NCI-H446 treated with DMSO at 0.1 percent for 48 hours (cell line): ENCODE measurements at places on chromosomes 7 and 10.

- no peak for DNase-seq
Measured at GRCh38 chr7:136956232-136956631, 87.8 kb downstream of the CHRM2 start.

- DNase-seq: no peak
Measured at GRCh38 chr7:134188311-134188710, 61.2 kb downstream of the LRGUK start.

- no peak for DNase-seq
Measured at GRCh38 chr7:112529521-112529920, 48.7 kb downstream of the LSMEM1 start.

GRCh38 chr7:22781230-22781711, 41.4 kb downstream of the TOMM7 start:
- peak; percentile 37 for DNase-seq

DNA sequence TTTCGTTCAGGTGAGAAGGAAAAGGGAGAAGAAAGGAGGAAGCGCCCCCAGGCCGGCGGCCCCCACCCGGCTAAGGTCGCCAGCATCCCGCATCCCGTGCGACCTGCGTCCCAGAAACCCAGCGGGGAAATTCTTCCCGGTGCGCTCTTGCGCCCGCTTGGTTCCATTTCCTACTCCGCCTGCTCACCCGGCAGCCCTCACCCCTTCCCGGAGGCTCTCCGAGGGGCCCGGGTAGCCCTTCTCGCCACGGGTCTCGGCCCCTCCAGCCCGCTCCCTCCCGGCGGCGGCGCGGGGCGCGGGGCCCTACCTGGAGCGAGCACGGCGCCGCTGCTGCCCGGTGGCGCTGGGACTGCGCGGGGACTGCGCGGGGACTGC, at the start of gene PRKCQ:
Gene PRKCQ, minus strand, starts transcription at position 373 of the 375 bp plus-strand sequence. CDS start 65,141 bp downstream, outside the sequence.
- no peak for DNase-seq

DNA sequence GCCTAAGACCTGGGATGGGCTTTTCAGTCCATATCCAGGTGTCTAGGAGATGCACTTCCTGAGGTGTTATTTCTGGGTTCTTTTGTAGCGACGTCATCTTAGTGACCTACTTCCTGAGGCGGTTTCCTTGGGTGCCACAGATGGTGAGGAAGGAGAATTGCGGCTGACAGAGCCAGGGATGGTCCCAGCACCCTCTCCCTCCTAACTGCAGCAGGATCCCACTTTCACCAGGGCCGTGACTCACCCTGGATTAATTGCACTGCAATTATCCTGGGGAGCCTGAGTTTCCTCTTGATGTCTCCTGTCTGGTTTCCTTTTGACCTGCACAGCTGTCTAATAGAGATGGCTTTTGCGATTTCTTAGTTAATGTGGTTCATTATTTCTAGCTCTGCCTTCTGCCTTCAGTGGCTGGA, 271.7 kb downstream of the TCF7L2 start:
- no peak for DNase-seq

GRCh38 chr7:3309140-3309539, 8.1 kb downstream of the SDK1 start:
- no peak for DNase-seq

- no peak for DNase-seq
Measured at GRCh38 chr10:113454341-113455061, 98.4 kb upstream of the HABP2 start.

DNA sequence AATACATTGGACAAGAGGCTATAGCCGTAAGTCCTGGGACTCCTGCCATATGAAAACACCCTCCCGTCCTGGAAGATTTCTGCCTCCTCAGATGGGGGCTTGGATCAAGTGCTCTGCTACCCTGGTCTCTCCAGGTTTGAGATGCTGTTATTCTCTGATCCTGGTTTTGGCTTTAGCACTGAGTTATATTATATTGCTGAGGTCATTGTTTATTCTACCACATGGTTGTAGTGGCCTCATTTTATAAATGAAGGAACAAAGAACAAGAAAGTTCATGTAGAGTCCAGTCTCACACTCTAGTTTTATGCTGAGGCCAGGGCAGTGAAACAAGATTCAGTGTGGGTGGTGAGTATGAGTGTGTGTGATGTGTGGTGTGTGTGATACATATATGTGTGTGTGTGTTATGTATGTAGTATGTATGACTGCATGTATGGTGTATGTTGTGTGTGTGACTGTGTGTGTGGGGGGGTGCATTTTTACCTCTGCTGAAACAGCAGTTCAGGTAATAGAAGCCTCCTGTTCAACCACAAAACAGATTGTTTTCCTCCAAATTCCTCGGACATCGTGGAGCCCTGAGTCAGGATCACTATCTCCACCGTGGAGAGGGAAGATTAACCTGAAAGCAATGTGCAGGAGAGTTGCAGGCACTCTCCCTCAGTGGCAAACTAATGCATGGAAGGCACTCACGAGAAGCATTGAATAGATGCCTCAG, 80.7 kb downstream of the C7orf25 start:
- no peak for DNase-seq

GRCh38 chr10:83469728-83470331, 669.5 kb upstream of the GHITM start:
- DNase-seq: no peak

GRCh38 chr7:155411718-155412415, 46.1 kb upstream of the EN2 start:
- no peak for DNase-seq

GRCh38 chr10:91598211-91598977, 34.5 kb downstream of the PPP1R3C start:
- DNase-seq: no peak

GRCh38 chr10:93032809-93033137, 27.8 kb upstream of the CYP26C1 start:
- no peak for DNase-seq
